Vagina (tissue), 2 donors: ENCODE measurements at places on chromosomes 6 and 20.

- DNase-seq = no peak
These were observed 41.3 kb downstream of the TGM3 start for GRCh38 chr20:2337142-2337541.

GRCh38 chr6:16363749-16364148 lies 125.4 kb downstream of the GMPR start:
- DNase-seq = no peak

DNA sequence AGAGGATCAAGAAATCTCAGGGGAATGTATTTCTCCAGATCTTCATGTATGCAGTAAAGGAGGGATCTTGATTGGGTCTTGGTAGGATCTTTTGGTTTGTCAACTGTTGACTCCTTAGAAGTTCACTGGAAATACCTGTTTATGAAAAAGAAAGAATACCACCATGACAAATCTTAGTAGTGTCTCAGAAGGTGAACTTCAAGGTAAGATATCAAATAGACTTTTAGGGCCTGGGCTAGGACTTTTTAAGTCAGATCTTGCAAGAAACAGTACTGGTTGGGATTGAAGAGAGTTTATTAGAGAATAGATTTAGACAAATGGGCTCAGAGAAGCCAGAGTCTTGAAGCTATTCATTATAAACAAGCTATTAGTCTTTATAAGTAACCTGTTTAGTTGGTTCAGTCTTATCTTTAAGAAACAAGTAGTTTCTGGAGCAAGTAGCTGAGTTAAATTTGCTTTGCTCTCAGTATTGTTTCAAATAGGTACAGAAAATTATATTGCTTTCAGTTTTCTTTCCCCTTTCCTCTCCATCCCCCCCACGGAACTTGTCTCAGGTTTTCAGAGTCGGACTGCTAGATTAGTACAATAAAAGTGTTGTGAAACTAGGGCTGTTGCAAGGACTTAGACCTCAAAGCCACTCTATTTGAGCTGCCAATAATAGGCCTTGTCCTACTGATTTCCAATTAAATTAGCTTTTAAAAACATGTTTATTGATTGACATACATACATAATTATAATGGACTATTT lies 529.1 kb upstream of the CITED2 start:
- DNase-seq = no peak

GRCh38 chr6:43043310-43043709 lies 10.3 kb downstream of the CUL7 start:
- no peak for DNase-seq

- no peak for DNase-seq
These were observed 43.5 kb downstream of the AGPAT4 start for GRCh38 chr6:161230339-161230738.

GRCh38 chr20:32789896-32790750 lies 27.9 kb downstream of the DNMT3B start:
- no peak for DNase-seq

DNA sequence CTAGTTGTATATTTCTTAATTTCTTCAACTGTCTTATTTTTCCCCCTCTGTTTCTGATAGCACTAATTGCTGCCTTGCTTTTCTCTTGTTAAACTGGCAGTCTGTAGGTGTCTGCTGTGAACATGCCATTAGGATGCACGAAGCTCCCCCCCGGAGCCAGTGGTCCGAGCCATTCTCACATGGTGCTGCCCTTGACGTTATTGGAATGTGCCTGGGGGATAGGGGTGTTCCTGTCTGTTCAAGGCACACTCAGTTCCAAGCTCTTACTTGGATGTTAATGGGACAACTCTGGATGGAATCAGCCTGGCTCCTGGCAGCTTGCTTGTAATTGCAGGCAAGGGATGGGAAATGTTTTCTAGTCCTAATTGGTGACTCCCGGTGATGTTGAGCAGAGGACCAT lies 68.4 kb downstream of the RREB1 start:
- no peak for DNase-seq

- no peak for DNase-seq
These were observed 70.5 kb downstream of the TBC1D32 start for GRCh38 chr6:121263742-121264141.

- no peak for DNase-seq
These were observed 1.4 kb upstream of the LIN28B start for GRCh38 chr6:104955491-104955890.

DNA sequence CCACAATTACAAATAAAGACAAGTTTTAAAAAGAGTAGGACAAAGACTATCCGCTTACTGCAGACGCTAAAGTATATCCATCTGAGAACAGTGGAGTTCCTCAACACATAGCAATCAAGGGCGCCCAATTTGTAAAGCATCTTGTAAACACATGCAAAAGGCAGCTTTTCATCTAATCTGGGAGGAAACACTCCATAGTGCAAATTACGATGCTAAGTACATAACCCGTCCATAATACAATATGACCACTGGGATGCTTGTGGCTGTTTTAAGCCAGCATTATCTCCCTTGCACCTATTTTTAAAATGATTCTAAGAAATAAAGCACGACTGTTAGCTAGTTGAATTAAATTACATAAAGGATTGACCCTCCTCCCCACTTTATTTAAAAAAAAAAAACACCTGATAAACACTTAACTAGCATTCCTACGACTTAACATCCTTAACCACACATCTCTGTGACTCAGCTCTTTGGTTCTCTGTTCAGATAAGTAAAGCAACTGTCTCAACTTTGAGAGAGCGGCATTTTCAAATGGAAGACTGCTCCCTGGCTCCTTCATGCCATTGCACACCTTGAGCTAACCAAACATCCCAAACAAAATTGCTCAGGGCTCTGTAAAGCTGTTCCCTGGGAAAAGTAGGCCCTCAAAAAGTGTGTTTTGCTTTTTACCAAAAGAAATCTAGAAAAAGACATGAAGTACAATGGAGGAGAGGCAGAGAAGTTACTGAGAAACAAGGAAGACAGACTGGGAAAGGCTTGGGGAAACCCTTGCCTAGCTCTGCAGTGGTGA lies 14.2 kb downstream of the SLC22A23 start:
- DNase-seq = no peak

- DNase-seq = no peak
These were observed 307.8 kb downstream of the TAF4 start for GRCh38 chr20:61757678-61758563.

GRCh38 chr6:95923518-95923917 lies 92.3 kb upstream of the FUT9 start:
- no peak for DNase-seq

DNA sequence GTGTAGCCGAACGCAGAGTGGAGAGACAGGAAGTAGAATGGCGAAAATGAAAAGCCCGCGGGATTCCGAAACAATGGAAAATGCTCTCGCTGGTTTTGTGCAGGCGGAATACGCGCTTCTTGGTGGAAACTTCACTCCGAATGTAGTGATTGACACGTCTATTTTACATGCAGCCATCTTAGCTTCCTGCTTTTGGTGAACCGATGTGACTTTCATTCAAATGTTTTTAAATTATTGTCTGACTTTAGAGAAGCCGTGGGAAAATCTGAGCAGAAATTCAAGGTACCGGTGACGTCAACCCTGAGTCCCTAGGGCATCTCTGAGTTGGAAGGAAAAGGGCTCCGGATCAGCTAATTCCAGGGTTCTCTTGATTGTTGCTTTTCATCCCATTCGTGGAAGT lies 11.4 kb downstream of the GPX5 start:
- no peak for DNase-seq

DNA sequence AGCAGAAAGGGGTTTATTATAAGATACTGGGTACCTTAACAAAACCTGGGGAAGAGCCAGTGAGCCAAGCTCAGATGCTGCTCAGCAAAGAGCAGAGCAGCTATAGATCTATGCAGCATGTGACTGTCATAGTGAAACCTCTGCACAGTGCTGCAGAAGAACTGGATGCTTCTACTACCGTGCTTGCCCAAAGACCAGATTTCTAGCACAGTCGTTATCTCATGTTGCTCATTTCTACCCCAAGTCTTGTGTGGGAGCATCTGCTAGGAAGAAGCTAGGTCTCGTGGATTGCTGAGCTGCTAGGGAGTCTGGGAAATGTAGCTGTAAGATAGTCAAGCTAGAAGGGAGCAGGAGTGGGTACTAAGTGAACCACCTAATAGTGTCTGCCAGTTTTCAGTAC lies 31.7 kb upstream of the GNRH2 start:
- DNase-seq = no peak

DNA sequence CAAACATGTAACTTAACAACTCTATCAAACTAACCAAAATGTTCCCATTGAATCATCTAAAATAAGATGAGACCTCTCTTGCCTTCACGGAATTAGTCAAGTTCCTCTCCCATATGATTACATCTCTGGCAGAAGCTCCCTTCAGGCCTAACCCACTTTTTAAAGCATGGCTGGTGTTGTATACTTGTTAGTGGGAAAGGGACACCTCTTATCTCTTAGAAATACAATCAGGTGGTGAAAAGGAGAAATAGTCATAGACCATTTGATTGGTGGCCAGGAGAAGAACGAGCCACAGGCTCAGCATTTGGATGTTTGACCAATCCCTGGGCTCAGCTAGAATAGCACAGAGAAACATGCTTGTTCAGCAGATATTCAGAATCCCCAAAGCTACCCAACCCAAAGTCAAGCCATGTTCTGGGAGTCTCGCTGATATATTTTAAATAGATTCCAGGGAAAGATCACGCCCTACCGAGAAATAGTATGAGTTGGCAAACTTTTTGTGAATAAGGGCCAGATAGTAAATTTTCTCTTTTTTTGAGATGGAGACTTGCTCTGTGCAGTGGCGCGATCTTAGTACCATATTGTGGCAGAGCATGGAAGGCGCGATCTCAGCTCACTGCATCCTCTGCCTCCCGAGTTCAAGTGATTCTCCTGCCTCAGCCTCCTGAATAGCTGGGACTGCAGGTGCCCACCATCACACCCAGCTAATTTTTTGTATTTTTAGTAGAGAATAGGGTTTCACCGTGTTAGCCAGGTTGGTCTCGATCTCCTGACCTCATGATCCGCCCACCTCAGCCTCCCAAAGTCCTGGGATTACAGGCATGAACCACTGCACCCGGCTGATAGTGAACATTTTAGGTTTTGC lies 126.3 kb upstream of the MYLIP start:
- no peak for DNase-seq

DNA sequence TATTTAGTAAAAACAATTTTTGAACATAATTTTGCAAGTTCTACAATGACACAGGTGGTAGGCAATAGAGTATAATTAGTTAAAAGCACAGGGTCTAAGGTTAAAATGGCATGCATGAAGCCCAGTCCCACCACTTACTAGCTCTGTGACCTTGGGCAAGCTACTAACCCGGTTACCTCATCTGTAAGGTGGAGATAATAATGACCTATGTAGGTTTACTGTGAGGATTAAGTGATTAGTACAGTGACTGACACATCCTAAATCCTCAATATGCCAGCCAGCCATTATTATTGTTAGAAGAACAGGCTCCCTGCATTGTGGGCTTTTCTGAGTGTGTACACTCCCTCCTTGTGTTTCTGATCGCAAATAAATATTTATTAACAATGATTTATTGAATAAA lies 26.2 kb downstream of the ATXN1 start:
- no peak for DNase-seq

DNA sequence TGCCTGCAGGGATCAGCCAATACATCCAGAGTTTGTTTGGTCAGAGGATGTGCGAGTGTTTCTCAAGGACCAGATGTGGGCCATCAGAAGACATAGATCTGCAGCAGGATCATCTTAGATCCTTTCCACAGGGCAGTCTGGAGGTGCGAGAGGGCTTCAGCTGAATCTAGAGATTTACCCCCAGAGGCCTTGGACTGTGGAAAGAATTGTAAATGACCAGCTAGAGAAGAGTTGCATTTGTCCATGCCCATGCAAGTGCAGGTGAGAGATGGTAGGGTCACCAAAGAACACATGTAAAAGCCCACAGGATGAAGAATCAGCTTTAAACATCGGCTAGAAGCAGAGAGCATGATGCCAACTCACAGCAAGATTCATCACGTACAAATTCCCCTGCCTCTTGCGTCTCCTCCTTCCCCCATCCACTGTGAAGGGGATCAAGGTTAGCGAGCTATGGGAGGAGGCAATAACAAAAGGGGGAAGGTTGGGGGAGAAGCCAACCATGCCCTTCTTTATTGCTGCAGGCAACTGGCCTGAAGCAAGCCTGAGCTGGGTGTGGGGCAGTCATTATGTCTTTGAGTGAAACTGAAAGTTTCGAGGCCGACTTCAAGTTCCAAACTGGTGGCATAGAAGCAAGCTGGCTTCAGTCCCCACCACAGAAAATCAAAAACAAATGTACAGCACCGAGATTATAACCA lies 83.5 kb downstream of the SCML4 start:
- DNase-seq = peak; percentile 16

DNA sequence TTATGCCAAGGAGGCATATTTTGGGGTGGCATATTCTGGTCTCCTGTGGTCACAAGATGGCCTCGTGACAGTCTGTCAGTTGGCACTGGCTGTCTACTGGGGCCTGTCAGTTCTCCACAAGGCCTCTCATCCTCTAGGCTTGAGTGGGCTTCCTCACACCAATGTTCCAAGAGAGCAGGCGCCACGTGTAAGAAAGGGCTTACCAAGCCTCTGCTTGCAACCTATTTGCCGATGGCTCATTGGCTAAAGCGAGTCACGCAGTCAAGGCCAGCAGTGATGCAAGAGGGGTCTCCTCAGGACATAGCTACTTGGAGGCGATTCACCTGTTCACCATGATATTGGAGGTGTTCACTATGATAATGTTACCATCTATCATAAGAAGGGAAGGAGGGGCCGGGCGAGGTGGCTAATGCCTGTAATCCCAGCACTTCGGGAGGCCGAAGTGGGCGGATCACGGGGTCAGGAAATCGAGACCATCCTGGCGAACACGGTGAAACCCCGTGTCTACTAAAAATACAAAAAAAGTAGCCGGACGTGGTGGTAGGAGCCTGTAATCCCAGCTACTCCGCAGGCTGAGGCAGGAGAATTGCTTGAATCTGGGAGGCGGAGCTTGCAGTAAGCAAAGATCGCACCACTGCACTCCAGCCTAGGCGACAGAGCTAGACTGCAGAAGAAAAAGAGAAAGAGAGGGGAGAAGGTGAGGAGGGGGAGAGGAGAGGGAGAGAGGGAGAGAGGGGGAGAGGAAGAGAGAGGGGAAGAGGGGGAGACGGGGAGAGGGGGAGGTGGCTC lies 35.3 kb downstream of the C6orf52 start:
- no peak for DNase-seq

DNA sequence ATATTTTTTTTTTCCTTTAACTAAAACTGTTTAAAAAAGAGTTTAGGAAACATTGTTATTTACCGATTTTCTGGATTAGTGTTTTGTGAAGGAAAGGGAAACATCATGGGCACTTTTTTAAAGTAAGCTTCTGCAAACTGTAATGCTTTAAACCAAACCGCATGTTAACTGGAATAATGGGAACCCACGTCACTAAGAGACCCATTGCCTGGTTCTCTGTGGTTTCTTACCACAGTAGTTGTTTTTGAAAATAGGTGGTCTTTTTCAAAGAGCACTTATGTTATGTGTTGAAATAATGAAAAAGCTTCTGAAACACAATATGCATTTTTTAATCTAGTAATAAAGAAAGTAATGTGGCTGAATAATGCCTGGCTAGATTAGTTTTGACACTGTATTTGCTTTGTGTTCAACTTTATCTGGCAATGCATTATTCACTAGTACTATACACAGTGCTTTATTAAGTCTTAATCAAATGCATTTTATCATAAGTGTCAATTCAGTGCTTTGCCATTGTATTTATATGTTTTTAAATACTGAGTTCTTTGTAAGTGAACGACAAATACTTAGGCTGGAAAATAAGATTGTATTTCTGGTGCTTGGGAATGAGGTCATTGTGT lies 754.1 kb upstream of the FLRT3 start:
- no peak for DNase-seq

- no peak for DNase-seq
These were observed 57.1 kb downstream of the KIZ start for GRCh38 chr20:21182832-21183563.

GRCh38 chr6:4924661-4925271 lies 79.1 kb downstream of the RPP40 start:
- DNase-seq = no peak
